ENCODE measurements at places on chromosomes 3 and 15.

- DNase-seq, result no peak
These were observed 13.7 kb downstream of the MAP6D1 start for GRCh38 chr3:183811638-183812037.

- DNase-seq, result no peak
These were observed 3.2 kb downstream of the PODXL2 start for GRCh38 chr3:127632035-127632820.

DNA sequence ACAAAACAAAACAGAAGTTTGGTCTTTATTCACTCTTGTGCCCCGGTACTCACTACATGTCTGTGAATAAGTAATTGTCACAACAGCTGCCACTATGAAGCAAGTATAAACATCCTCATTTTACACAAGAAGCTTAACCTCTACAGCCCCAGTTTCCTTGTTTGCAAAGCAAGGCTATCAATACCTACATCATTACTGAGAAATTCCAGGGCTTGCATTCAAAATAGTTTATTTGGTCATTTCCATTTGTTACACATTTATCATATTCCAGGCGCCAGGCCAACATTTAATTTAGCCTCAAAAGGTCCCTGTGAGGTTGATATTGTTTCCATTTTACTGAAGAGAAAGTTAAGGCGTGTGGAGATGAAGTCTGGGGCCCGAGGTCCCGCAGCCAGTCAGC is 161.4 kb upstream of the LRTM1 start:
- no peak for DNase-seq

GRCh38 chr3:19711160-19711782 is 222.7 kb downstream of the EFHB start:
- DNase-seq, result no peak

DNA sequence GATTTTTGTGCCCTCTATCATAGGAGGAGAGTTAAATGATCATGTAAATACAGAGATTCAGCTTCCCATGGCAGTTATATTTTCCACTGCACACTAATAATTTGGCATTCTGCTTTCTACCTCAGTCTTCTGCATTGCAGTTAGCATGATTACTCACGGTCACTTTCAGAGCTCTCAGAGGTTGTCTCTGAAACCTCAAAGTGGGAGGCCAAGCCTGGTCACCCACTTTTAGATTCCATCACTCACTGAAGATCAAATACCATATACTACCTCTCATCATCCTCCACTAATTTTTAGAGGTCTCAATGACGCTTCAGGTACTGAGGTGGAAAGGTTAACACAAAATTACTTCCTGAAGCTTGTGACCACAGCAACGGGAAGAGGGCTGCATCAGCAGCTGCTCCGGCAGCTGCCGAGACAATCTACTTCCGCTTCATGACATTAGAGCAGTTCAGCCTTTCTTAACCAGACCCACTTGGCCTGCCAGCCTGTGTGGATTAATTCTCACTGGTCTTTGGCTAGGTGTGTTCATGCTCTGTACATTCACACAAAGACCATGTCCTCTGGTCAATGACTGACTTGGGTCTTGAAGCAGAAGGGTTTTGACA is 416.4 kb upstream of the PDZRN3 start:
- no peak for DNase-seq

GRCh38 chr3:195028877-195029606 is 241.9 kb downstream of the XXYLT1 start:
- no peak for DNase-seq

- no peak for DNase-seq
These were observed 34.5 kb upstream of the MAP3K13 start for GRCh38 chr3:185328324-185329004.

DNA sequence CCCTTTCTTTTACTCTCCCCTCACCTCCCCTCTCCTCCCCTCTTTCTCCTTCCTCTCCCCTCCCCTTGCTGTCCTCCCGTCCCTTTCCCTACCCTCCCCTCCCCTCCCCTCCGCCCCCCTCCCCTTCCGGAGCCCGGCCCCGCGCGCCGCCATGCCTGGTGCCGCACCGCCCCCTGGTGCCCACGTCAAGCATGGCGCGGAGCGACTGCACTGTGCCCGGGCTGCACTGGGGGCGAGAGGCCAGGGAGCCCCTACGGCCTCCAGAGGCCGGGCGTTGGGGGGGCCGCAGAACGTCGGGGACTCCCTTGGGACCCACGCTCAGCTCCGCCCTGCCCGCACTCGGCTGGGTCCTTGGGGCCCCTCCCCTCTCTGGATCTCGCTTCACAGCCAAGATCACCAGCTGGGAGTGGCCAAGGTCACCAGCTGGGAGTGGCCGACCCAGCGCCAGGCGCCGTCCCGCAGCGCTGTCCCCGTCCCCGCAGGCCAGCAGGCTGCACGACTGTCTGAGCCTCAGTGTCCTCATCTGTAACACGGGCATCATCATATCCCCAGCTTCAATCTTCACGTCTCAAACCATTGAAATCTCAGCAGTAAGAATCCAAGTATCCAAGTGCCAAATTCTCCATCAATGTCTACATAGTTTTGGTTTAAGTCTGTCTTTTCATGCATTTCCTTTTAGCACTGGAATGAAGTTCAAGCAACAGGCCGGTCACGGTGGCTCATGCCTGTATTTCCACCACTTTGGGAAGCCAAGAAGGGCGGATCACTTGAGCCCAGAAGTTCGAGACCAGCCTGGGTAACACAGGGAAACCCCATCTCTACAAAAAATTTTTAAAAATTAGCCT is 42.5 kb downstream of the TPRA1 start:
- DNase-seq, result peak; percentile 92

DNA sequence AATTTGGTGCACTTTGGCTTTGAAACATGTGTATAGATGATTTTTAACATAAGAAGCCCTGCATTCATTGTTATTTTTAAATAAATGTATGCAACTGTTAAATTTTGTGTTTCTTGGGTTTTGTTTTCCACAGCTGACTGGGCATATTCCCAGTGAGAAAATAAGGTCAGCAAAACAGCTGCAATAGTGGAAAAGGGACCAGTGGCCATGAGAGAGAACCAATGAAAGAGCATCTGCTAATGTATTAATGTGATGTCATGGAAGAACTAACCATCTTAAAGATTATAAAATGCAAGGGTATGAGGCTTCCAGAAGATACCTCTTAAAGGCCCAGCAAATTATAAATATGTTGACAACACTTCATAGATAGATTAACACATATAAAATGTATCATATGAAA is 31.0 kb upstream of the KBTBD12 start:
- DNase-seq, result no peak

GRCh38 chr3:98877132-98877531 is 24.4 kb downstream of the DCBLD2 start:
- DNase-seq, result no peak

Measured in AG20443 (cell line).